ENCODE measurements at places on chromosomes 11 and 22. TPM values are rescaled to one million over a fixed set of nuclear protein-coding genes. Genes with fewer than 3 reads are reported as not detected.

DNA sequence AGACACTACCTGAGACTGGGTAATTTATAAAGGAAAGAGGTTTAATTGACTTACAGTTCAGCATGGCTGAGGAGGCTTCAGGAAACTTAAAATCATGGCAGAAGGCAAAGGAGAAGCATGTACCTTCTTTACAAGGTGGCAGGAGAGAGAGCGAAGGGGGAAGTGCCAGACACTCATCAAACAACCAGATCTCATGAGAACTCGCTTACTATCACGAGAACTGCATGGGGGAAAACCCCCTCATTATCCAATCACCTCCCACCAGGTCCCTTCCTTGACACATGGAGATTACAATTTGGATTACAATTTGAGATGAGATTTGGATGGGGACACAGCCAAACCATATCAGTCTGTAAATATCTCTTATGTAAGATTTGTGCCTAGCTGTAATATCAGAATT, 50.9 kb upstream of the ATXN10 start:
- H3K4me1 ChIP-seq, result no peaks in the 10 kb centered on the region
- no peak overlapping the region for H3K4me3 ChIP-seq
- H3K36me3 ChIP-seq, result no peaks in the 10 kb centered on the region
- no peak for DNase-seq

GRCh38 chr11:69718147-69718546, 14.3 kb upstream of the FGF19 start:
- no peaks in the 10 kb centered on the region for H3K27me3 ChIP-seq
- no peak for DNase-seq
- no peaks in the 10 kb centered on the region for H3K36me3 ChIP-seq
- no peaks in the 10 kb centered on the region for H3K4me1 ChIP-seq

DNA sequence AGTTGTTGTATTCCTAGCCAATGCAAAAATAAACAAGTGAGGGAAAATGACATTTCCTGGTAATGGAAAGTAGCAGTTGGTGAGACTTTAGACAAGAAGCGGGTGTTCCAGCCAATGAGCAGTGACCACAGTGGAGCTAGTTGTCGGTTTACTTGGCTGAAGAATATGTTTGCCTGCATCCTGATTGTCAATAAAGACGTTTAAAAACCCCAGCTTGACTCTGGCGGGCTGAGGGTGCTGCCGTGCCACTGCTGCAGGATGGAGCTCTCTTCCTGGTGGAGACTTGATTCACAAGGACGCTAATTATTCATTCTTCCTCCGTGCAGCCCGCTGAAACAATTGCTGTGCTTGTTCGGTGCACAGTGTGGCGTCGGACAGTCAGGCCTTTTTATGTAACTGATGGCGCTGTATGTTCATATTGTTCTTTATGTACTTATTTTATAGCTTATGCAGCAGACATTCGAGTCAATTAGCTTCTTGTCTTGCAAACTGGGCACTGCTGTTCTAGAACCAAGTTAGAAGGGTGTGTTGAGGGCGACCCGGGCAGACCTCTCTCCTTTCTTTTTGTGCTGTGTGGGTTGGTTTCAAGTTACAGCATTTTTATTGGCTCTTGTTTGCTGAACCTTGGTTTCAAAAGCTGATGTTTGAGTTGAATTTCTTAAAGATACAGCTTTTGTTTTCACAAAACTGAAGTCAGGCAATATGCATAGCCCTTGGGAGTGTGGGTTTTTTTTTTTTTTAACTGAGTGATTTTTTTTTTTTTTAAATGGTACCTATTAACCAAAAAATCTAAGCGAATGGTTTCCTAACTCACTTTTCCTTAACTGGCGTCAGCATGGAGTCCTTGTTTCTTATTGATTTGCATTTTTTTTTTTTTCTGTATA, 153.9 kb downstream of the TEAD1 start:
- H3K27me3 ChIP-seq, result no peaks in the 10 kb centered on the region
- peak overlapping the region; percentile 87 for H3K27ac ChIP-seq
- no peaks in the 10 kb centered on the region for H3K36me3 ChIP-seq
- H3K4me1 ChIP-seq, result peaks cover 46% of the 10 kb centered on the region
- H3K4me3 ChIP-seq, result peak overlapping the region; percentile 8
- DNase-seq, result no peak

BAIAP2L2 gene
- total RNA-seq, result 0.95 TPM

KRTAP5-2 gene
- not detected for total RNA-seq
